RWPE1 (cell line): ENCODE measurements at places on chromosomes 1 and 21.

GRCh38 chr1:46568461-46568891 lies 17.0 kb upstream of the KNCN start:
- no peak for DNase-seq

GRCh38 chr1:27296773-27297291 lies 25.1 kb upstream of the TMEM222 start:
- peak; percentile 53 for DNase-seq

DNA sequence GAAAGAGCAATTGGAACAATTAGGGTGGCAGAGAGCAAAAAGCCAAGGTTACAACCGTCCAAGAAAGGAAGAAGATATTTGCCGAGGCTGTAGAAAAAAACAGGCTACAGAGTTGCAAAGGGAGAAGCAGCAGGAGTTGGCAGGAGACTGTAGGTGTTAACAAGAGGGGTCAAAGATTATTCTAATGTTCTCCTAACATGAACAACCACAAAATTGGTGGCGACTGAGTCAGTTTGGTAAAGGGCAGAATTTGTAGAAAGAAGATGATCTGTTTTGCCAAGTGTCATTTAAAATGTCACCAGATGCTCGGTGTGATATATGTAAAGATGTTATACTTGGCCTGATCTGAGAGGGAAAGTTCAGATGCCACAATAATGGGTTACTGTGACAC lies 401 bp upstream of the PRUNE1 start:
- DNase-seq: no peak

GRCh38 chr1:31122741-31123140 lies 57.2 kb upstream of the PUM1 start:
- no peak for DNase-seq

DNA sequence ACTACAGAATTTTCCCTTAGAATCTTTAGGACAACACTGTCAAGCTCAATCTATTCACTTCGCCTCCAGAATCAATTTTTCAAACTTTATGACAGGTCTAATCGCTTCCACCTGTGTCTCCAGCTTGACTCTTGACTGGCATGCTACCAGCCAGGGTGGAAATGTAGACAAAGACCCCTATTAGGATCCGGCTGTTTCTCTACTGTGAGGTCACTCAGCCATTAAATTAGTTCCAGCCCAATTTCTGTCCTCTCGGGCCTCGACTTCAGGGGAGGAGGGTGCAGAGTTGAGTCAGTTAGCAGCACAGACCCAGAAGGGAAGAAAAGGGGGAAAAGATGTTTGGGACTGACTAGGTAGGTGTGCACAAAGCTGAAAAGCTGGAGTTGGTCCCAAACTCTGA lies 78.5 kb downstream of the HLCS start:
- no peak for DNase-seq

- no peak for DNase-seq
These were observed 5.2 kb downstream of the DUSP10 start for GRCh38 chr1:221736714-221737113.

DNA sequence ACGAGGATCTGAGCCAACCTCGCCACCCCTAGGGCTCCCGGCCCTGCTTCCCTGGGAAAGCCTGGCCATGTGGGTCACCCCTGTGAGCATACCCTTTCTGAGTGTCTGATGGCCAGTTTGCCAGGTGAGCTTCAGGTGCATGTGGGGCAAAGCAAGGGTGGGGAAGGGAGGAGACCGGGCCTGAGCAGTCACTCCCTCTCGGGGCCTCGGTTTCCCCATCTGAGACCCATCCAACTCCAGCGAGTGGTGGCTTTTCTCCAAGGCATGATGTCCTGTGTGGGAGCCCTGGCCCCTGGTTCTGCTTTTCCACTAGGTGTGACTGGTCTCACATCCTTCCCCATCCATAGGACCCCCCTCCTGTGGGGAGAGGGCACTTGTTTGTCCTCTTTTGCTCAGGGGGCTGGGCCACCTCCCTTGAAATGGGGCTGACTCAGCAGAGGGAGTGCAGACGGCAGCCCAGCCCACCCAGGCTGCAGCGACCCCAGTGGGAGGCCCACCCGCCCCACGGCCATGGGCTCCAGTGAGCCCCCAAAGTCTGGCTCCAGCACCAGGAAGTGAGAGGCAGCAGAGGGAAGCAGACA lies 1.7 kb upstream of the WNT9A start:
- DNase-seq: no peak

DNA sequence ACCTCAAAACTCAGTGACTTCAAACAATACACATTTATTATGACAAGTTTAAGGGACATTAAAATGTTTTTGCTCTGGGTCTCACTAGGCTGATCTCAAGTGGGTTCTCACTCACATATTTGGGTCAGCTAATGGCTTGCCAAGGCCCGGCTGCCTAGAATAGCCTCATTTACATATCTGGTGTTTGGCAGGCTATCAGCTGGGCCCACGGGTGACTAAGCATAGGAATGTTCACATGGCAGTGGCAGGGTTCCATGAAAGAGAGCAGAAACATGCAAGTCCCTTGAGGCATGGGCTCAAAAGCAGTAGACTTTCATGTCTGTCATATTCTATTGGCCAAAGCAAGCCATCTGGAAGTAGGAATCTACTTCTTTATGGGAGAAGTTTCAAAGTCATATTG lies 492.6 kb downstream of the KCNT2 start:
- peak; percentile 20 for DNase-seq

GRCh38 chr1:221840511-221841243 lies 98.8 kb upstream of the DUSP10 start:
- no peak for DNase-seq

GRCh38 chr1:29806646-29807319 lies 570.5 kb downstream of the PTPRU start:
- no peak for DNase-seq

GRCh38 chr1:100893718-100894117 lies 924 bp downstream of the EXTL2 start:
- no peak for DNase-seq

DNA sequence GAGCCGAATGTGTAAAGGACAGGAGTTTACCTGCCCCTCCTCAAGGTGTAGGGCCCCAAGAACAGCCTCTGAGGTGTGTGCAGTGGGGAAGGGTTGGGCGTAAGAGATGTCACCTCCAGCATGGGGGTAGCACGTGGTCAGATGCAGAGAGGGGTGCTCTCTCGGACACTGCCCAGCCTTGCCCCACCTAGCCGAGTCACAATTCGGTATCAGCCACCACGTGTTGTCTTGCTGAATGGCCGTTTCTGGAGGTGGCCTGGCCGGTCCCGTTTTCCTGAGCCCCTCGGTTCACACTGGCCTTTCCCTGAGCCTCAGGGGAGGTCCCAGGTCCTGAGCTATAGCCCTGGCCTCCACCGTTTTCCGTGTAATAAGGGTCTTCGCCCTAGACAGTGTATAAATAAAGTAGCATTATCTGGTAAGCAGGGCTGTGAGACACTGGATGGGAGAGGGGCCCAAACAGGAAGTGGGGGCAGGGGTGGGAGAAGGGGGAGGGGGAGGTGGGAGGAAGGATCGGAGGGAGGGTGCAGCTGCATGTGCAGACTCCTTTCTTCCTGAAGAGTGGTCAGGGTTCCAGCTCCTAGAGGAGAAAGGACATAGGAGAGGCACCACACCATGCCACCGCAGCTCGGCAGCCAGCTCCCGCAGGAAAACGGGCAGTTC lies 23.3 kb downstream of the CD34 start:
- no peak for DNase-seq

- no peak for DNase-seq
These were observed 54.7 kb downstream of the C1orf185 start for GRCh38 chr1:51156752-51157151.

- no peak for DNase-seq
These were observed 7.7 kb downstream of the CNIH3 start for GRCh38 chr1:224623743-224624333.

DNA sequence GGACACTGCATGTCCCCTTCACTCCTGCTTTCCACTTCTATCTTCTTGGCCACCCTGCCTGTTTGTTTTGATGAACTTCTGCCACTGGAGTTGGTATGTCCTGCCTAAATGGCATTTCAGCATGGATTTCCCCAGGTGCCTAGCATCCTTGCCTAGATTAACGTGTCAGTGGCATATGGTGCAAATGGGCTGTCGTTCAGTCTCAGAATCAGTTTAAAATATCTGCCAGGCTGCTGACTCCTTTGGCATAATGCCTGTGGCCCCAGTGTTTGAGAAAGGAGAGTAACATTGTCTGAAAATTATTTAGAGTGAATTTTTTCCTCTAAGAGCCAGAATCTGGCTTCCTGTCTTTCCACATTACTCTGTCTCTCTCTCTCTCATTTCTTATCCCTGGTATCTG lies 64.9 kb upstream of the BARHL2 start:
- no peak for DNase-seq

DNA sequence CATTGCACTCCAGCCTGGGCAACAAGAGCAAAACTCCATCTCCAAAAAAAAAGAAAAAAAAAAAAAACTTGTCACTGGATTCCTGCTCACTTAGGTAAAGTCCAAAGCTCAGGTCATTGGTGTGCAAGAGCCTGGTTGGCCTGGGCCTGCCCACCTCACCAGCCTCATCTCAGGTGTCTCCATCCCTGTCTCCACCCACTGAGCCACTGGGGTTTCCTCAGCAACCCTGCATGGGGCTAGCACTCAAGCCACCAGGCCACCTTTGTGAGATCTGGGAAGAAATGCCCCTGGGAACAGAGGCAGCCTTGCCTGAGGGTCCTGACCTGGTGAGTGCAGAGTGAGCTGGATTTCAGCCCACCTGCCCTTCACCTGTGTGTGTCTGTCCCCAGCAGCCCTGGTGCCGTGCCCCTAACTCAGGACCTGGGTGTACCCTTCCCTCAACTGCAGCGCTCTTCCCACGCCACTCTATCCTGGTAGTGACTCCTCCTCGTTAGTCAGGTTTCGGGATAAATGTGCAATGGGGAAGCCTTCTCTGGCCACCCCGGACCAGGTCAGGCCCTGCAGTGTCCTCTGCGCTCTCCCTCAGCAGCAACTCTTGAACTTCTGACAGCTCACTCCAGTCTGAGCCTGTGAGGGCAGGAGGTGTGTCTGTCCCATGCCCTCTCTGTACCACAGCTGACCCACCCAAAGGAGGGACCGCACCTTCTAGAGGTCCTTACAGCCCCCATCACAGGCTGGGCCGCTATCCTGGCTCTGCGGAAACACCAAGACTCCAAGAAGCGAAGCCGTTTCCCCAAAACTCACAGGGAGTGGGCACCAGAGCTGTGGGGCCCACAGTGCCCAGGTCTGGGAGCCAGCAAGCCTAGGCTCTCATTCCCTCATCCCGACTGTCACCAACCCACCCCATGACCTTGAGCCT lies 3.3 kb downstream of the PDZK1IP1 start:
- no peak for DNase-seq

DNA sequence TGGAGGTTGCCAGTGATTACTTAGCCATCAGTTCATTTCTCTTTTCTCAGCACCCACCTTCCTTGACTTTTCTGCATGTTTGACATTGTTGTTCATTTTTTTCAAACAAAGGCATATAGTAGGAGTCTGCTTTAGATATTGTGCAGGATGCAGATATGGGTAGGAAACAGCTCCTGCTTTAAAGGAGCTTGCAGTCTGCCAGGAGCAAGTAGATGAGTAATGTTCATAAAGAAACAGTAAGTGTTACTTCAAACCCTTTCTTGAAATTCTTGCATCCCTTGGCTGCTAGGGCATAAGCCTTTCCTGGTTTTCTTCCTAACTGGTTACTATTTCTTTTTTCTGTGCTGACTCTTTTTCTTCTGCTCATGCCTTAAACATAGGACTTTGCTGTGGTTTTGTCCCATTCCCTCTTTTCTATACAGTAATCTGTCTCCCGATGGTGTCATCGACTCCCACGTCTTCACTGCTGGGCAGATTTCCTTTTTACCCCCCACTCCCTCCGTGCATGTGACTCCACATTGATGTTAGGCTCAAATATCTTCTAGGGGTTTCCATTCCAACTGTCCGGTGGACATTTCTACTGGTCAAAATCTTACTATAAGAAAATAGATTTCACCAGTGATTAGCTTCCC lies 20.4 kb downstream of the PTGFRN start:
- DNase-seq: no peak

DNA sequence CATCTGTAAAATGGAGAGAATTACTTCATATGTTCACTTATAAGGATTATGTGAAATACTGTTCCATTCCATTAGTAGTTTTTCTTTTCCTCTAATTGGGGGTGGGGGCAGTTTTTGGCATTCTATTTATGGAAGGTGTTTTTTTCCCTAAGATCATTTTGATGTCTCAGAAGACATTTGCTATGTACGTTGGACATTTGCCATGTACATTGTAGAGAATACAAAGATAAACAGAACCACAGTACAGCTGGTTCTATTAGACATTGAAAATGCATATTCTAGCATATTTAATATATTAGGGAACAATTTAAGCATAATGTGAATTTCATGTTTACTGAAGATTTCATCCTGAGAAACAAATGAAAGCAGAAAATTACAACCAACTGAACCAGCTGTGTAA lies 98.5 kb downstream of the PTBP2 start:
- DNase-seq: no peak

DNA sequence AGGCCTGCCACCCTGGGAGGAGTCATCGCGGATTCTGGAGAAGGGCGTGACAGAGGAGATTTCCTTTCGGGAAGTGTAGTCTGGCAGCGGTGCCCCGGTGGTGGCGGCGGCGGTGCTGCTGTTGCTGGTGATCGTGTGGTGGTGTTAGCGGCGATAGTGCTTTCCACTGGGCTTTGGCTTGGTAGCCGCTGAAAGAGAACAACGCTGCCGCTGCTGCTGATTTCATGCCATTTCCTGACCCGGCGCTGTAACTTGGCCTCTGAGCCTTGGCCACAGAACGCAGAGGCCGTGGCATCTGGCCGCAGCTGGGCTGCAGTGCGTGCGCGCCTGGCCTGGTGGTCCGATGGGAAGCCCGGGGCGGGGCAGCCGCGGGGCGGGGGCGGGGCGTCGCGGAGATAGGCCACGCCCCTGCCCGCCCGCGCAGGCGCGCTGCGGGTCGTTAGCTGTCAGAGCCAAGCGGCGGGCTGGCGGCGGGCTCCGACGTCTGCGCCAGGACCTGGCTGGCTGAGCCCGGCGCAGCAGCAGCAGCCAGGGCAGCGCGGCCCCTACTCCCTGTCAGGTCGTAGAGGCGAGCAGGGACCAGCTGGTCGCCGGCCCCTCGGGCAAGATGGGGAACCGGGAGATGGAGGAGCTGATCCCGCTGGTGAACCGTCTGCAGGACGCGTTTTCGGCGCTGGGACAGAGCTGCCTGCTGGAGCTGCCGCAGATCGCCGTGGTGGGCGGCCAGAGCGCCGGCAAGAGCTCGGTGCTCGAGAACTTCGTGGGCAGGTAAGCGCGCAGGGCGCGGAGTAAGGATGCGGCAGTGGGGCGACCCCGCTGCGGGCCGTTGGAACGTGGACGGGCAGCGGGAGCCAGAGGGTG lies at the start of gene DNM3:
Gene DNM3 (plus strand): TSS at position 449 of the 861 bp plus-strand sequence. CDS start 159 bp downstream, at position 608.
- peak; percentile 89 for DNase-seq

GRCh38 chr21:41831453-41831831 lies 47.7 kb downstream of the PRDM15 start:
- no peak for DNase-seq

DNA sequence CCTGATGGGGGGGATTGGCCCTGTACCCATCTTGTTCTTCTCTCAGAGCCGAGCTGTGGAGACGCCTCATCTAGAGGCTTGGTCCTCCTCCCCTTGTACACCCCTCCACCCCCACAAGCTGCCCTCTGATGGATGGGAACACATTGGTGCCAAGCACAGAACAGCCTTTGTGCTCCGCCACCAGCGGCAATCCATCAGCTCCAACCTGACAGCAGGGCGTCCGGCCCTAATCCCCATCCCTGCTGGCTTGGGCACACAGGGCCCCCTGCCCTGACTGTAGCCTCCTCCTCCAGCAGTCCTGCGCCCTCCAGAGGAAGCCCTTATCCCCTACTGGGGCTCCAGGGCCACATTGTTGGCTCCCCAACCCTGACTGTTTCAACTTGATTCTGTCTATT lies 3.8 kb upstream of the MYOG start:
- DNase-seq: no peak

GRCh38 chr1:160850993-160851392 lies 11.7 kb downstream of the CD244 start:
- DNase-seq: no peak
